ENCODE measurements at places on chromosomes 1 and 21.

DNA sequence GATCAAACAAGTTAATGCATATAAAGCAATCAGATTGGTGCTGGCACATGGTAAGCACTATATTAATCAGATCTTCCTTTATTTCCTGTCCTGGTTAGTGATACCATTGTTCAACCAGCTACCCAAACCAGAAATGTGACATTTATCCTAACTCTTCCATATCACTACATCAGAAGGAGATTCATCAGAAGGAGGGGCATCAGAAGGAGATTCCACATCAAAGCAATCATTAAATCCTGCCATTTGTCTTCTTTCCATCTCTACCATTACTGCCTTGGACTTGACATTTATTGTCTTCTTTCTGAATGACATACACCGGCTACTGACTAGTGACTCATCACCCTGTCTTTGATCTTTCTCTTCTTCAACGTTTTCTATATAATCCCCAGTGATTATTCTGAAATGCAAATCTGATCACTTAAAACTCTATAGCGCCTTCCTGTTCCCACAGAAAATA is 75.0 kb downstream of the DNM3 start:
- DNase-seq: no peak

GRCh38 chr1:3993619-3994375 is 93.7 kb upstream of the C1orf174 start:
- DNase-seq: no peak

- no peak for DNase-seq
Measured at GRCh38 chr1:54046671-54047383, 6.2 kb downstream of the TMEM59 start.

DNA sequence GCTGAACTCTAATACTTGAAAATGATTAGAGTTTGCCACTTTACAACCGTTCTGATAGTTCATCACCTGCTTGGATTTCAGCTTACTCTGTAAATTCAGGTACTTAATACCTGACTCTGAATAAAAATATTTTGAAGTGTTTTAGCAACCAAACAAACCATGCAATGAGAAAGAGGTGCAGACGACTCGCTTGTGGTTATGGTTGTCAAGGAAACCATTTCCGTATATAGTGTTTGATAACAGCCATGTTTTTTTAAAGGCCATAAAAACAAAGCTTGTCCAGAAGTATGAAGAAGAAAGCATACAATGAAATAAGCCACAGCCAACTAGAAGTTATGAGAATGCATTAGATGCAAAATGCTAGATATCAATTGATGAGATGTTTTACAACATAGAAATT is 167.2 kb upstream of the HMCN1 start:
- DNase-seq: no peak

GRCh38 chr1:2061065-2061778 is 11.0 kb downstream of the PRKCZ start:
- DNase-seq: no peak

- DNase-seq: no peak
Measured at GRCh38 chr1:53139951-53140361, 2.5 kb downstream of the SLC1A7 start.

GRCh38 chr1:200707116-200707515 is 31.6 kb upstream of the CAMSAP2 start:
- DNase-seq: no peak

GRCh38 chr1:240621249-240621648 is 9.3 kb upstream of the GREM2 start:
- DNase-seq: no peak

- DNase-seq: no peak
Measured at GRCh38 chr1:106978477-106979322, 77.8 kb upstream of the PRMT6 start.

GRCh38 chr1:188386161-188386560 is 1557.4 kb downstream of the PLA2G4A start:
- DNase-seq: no peak

DNA sequence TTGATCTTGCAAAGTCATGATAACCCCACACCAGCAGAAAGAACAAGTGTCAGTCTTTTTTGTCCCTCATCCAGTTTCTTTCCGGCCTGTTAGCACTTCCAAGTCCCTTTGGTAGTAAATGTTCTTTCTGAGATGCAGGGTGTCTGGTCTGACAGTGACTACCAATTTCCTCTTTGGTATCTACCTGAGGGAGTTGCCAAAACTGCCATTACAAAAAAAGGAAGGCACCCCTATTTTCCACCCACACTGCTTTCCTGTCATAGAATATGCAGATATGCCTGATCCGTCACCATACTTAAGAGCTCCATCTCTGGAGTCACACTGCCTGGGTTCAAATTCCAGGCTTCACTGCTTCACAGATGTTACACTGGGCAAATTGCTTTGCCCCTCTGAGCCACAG is 72.4 kb downstream of the ZNF281 start:
- no peak for DNase-seq

DNA sequence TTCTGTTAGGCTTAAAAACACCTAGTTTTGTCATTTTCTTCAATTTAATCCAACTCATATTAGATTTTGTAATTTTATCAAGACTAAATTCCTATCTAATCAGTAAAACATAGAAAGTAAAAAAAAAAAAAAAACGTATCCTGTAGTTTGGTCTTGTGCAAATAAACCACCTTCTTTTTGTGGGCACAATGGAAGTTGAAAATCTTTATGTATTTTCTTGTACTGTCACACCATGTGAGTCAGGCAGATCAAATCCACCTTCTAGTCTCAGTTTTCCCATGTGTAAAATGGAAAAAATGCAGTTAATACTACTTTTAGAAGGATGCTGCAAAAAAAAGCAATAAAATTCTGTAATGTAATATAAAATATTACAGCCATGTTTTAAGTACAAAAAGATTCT is 129.8 kb downstream of the CYYR1 start:
- no peak for DNase-seq

DNA sequence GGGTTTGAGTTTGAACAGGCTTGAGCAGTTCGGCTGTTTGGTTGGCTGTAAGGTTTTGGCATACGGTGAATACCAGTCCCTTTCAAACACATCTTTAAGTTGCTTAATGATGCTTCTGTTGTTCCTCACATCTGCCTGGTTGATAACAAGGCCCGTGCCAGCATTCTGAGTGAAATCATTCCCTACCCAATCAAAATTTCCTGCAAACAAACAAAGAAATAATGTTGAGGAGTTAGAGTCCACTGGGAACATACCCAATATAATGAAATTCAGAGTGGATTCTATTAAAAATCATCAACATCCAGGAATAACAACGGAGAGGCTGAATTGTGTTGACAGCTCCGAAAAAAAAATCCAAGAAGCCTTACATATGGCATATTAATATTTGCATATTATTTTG is 91.0 kb upstream of the MAP1LC3C start:
- no peak for DNase-seq

- no peak for DNase-seq
Measured at GRCh38 chr1:213383465-213383864, 332.4 kb downstream of the RPS6KC1 start.

DNA sequence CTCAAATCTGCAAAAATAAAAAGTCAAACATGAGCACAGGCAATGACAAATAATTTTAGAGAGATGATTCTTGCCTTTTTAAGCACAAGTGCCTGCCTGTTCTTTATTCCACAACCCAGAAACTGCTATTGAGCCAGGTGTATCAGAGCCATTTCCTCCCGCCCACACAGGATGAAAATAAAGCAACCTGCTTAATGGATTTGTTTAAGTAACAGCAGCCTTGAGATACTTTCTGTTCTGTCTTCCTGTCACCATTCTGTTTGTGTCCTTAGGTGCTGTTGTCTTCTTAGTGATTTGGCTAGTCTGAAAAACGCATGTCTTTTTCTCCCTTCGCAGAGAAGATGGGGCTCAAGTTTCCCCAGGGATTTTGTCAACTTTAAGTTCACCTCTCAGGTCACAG is 11.4 kb downstream of the RPE65 start:
- DNase-seq: no peak

- DNase-seq: no peak
Measured at GRCh38 chr1:169460191-169460833, 25.4 kb downstream of the SLC19A2 start.

DNA sequence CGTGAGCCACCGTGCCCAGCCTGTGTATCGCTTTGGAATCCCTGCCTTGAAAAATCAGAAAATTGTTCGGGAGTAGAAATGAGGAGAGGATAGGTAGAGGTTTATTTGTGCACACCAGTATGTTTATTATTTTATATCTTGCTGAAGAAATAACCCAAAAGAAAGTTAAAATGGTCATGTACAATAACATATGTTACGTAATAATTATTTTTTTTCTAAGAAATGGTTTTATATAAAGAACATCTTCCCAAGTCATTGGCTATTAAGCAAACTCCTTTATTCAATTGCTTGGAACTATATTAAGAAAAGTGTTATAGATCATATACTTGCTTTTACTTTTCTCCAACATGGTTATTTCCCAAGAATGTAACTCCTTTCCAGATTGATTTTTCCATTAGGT is 171.8 kb downstream of the PHTF1 start:
- no peak for DNase-seq

- DNase-seq: no peak
Measured at GRCh38 chr1:218164111-218164929, 120.8 kb upstream of the RRP15 start.

DNA sequence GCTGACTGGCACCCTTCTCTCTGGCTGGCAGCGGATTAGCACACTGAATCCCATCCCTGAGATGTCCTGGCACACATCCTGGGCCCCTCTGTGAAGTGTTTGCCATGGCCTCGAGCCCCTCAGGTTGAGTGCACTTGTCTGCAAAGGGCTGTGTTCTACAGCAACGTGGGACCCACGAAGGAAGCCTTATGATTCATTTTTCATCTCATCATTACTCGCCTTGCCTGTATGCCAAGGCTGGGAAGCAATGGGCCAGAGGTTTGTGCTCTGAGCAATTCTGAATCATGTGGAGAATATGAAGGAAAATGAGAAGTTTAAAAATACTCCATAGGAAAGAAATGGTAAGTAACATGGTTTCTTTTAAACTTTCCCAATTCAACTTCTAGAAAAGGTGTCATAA is 124.8 kb upstream of the LMO4 start:
- DNase-seq: no peak

DNA sequence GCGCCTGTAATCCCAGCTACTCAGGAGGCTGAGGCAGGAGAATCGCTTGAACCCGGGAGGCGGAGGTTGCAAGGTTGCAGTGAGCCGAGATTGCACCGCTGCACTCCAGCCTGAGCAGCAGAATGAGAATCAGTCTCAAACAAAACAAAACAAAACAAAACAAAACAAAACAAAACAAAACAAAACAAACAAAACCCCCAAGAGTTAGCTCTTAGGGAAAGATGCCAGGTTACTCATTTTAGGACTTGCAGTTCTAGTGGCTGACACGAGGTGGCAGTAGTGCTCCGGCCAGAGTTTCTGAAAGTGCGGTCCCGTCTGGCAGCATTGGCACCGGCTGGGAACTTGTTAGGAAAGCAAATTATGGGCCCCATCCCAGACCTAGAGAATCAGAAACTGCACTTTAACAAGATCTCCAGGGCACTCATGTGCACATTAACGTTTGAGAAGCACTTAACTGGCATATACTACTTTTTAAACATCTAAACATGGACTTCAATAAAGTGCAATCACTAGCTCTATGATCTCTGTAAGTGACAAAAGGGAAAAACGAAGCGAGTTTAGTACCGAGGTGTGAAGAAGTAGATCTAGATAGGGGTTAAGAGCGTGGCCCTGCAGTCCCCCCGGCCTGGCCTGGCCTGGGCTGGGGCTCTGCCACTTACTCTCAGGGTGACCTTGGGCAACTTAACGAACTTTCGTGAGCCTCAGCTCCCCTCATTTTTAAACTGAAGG is 41.9 kb upstream of the TNFRSF1B start:
- DNase-seq: peak; percentile 68

- DNase-seq: no peak
Measured at GRCh38 chr1:70140894-70141293, 64.5 kb downstream of the LRRC40 start.

DNA sequence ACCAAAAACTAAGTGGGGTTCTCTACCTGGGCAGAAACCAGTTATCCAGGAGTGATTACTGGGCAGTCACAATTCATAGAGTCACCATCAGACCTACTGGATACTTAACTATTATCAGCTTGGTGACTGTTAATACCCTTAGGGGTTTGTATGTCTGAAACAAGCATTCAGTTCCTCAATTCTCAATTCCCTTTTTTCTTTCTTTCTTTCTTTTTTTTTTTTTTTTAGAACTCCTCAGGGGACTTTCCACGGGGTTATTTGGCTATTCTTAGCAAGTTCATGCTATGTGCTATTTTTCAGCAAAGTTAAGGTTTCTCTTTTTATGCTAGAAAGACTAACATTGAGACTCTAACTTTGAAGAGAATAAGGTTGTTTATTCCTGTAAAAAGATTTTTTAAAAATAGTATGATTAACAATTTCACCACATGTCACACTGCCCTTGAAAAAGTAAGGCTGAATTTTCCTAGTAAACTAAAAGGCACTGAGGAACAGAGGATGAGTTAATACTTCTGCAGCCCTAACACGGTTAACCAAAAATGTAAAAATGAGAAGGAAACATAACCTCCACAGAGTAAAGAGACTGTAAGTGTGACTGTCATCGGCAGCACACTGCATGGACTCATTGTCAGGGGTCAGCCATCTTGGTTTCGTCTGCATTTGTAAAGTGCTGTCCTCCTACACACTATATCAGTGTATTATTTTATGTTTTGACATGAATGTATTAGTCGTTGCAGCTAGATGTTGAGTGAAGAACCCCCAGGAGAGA is 310.2 kb downstream of the NTNG1 start:
- DNase-seq: no peak

DNA sequence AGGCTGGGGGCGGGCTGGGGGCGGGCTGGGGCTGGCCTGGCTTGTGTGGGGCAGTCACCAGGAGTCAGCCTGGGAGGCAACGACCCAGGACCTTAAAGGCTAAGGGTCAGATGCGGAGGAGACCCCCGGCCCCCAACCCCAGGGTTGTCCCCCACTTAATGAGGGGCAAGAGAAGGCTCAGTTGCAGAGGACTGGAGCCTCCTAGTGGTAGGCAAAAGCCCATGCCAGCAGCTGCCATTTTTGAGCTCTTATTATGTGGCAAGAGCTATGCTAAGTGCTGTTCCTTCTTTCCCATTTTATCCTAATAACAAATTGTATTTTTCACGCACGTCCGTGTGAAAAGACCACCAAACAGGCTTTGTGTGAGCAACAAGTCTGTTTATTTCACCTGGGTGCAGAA is 8.0 kb downstream of the KIAA1614 start:
- DNase-seq: no peak

DNA sequence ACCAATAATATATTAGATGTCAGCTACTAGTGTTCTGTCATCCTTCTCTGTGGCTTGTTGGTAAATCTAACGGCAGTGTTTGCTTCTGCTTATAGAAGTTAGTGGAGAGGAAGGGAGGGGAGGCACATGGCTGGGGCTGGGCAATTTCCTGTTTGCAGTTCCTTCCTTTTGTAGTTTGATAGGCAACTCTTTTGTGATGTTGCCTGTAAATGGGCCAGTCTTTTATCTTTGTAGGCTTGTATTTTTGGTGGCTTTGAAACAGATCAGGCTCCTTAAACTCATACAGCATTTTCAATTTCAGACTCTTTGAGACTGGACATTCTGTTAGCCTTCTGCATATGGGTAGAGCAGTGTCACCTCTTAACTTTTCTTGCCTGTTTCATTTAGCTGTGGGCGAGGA is 48.1 kb downstream of the CDC14A start:
- peak; percentile 25 for DNase-seq

- DNase-seq: no peak
Measured at GRCh38 chr21:16554503-16554902, 824.7 kb downstream of the USP25 start.

Measured in stimulated activated CD8-positive, alpha-beta memory T cell treated with anti-CD3 and anti-CD28 coated beads, Interleukin-7, amount 100 ng/mL, for 1 hour (primary cell).